ENCODE measurements at places on chromosomes 1 and 21.

DNA sequence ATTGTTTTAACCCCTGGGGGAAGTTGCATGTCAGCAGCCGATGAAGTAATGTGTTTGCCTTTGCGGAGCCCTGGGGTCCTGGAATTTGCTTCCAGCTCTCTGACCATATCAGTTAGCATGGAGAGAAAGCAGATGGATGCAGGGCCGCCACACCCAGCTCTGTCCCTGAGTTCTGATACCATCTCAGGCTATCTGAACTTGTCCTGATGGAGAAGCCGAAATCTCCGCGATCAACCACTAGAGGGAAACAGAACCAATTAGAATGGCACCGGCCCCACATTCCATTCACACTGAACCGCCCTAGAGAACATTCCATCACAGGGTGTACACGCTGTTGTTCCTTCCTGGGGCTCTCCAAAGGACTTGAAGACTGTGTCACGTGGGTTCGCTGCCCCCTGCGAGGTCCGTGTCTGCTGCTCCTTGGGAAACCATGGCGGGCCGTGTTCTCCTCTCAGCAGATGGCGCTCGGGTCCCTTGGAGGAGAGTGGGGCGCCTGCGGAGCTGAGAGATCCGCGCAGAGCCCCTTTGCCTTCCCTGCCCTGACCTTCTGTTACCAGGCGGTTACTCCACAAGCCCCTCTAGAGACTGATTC is 75.4 kb downstream of the ABCA4 start:
- DNase-seq = peak; percentile 35

- no peak for DNase-seq
These were observed 98.4 kb downstream of the GLUL start for GRCh38 chr1:182293119-182293589.

- no peak for DNase-seq
These were observed 59.1 kb downstream of the NME7 start for GRCh38 chr1:169308313-169309039.

DNA sequence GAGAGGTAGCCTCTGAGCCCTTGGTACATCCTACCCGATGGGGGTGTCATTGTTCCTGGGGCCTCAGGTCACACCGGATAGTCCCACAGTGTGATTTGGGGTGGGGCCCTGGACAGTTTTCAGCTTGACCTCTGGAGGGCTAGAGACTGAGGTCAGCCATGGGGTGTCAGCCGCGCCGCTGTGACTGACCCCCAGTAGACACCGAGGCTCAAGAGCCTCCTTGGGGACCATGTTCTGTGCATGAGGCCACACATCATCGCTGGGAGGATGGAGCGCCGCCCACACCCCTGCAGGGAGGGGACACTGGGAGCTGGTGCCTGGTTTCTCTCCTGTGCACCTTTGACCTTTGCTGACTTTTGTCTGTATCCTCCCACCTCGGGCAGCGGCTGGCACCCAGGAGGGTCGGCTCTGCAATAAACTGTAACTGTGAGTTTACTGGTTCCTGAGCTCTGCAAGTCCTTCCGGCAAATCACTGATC is 22.6 kb downstream of the ITGB2 start:
- no peak for DNase-seq

DNA sequence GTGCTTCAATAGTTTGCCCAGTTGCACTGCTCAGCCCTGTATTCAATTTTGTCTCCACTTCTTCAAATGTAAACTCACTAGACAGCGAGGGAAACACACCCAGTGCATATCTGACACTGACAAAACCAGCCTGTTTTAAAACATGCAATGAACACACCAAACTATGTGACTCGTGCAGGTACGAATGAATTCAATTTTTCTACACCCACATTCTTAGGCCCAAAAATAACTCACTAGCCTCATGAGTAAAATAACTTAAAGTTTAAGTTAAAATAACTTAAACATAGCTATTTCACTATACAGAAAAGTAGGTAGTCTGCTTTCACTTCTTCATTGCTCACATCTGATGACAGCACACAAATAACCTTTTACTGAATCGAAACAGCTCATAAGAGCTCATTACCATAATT is 21.1 kb downstream of the TTC13 start:
- no peak for DNase-seq

GRCh38 chr1:44296806-44297205 is 58.3 kb downstream of the ERI3 start:
- no peak for DNase-seq

- DNase-seq = no peak
These were observed 217.5 kb downstream of the FAF1 start for GRCh38 chr1:50742523-50742922.

- DNase-seq = peak; percentile 68
These were observed 653 bp downstream of the FNDC10 start for GRCh38 chr1:1599030-1599934.

DNA sequence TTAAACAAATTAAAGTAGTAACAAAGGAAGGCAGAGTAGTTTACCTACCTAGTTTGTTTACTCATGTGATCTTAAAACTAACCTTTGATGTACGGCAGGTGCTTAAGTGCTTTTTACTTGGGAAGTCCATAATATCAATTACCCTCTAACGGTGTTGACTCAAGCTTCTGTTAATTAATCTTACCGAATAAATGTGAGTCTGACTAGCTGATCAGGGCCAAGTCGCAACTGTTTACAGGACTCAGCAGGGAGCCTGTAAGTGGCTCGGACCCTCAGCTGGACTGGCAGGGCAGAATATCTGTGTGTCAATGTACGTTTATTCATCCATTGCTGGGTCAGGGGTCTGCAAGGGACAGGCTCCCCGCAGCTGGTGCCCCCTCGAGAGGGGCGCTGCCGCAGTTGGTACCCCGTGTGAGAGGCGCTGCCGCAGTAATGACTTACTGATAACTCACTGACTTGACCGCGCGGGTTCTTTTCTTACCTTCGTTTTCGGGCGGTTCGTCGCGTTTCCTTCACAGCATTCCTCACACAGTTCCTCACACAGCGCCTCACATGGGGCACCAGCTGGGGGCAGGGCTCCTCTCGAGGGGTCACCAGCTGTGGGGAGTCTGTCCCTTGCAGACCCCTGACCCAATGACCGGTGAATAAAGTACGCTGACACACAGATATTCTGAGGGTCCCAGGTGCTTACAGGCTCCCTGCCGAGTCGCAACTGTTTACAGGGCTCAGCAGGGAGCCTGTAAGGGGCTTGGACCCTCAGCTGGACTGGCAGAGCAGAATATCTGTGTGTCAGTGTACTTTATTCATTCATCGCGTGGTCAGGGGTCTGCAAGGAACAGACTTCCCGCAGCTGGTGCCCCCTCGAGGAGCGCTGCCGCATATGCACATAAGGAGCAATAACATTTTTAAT is 3.0 kb downstream of the FMO1 start:
- DNase-seq = peak; percentile 61

DNA sequence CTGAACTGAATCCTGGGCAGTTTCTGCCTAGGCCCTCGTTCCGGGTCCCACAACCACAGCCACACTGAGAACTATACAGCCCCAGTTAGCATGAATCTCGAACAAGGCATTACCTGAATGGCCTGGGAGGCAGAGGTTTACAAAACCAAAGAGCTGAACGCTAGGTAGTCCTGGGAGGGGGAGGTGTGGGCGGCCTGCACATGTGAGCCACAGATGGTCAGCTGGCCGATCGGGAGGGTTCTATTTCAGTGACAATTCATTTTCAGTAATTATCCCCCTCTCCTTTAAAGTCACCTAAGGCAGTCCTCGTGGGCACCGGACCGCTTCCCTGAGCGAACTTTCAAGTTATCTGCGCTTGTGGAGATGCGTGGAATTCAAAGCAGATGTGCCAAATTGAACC is 111.9 kb downstream of the GLIS1 start:
- DNase-seq = no peak

GRCh38 chr21:33078907-33079582 is 9.1 kb downstream of the OLIG1 start:
- no peak for DNase-seq

GRCh38 chr1:8706995-8707396 is 110.4 kb downstream of the RERE start:
- peak; percentile 63 for DNase-seq

DNA sequence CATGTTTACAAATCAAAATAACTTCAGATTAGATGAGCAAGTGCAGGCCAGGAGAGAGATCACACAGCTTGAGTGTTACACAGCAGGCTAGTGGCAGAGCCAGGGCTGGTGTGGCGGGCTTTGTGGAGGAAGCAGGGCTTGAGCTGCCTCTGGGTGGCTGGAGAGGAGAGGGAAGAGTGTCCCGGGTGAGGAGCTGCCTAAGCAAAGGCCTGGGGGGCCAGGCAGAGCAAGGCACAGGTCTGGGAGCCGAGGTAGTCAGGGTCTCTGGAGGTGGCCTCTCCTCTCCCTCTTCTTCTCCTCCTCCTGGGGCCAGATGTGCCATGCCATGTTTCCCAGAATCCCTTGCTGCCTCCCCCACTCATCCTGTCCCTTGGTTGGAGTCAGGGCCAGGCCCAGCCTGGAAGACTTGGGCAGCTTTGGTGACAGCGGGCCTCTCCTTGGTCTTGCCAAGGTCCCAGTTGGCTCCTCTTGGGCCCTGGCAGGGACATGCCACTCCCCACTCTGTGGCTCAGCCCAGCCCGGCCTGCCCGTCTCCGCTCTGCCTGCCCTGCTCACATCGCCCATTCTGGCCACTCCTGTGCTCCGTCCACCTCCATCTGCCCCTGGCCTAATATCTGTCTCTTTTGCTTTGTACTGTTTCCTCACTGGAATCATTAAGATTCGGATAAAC is 70.3 kb downstream of the PTPRU start:
- no peak for DNase-seq

- no peak for DNase-seq
These were observed 6.6 kb upstream of the AK4 start for GRCh38 chr1:65141394-65141793.

DNA sequence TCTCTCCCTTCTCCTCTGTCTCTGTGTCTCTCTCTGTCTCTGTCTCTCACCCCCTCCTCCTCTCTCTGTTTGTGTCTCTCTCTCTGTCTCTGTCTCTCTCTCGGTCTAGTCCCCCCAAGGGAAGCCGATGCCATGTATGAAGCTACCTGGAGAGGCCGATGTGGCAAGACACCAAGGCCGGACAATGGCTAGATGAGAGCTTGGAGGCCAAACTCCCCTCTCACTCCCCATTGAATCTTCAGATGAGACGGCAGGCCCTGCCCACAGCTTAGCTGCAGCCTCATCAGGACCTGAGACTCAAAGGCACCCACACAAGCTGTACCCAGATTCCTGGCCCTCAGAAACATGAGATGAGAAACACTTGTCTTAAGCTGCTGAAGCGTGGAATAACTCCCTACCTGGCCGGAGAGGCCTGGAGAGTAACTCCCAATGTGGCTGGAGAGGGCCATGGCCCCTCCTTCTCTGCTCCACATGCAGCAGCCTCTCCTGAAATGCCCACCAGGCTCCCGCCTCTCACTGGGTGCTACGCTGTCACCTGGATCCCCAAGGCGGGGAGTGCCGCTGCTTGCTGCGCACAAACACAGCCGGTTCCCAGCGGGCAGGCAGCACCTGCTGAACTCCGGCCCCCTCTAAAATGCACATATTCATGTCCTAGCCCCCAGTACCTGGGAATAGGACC is 7.8 kb upstream of the ACTRT2 start:
- no peak for DNase-seq

- DNase-seq = no peak
These were observed 184.1 kb downstream of the RASAL2 start for GRCh38 chr1:178277793-178278530.

GRCh38 chr1:34650090-34650489 is 104.8 kb upstream of the GJB5 start:
- DNase-seq = no peak

GRCh38 chr1:107762751-107763390 is 202.1 kb downstream of the VAV3 start:
- DNase-seq = no peak
